ENCODE measurements at places on chromosomes 16 and 17.

- peak; percentile 96 for DNase-seq
Observed at GRCh38 chr17:8153525-8153956, 1.3 kb upstream of the PER1 start.

- DNase-seq: no peak
Observed at GRCh38 chr17:35889818-35890773, 9.9 kb upstream of the CCL5 start.

- no peak for DNase-seq
Observed at GRCh38 chr17:83037084-83037873, 42.1 kb upstream of the METRNL start.

DNA sequence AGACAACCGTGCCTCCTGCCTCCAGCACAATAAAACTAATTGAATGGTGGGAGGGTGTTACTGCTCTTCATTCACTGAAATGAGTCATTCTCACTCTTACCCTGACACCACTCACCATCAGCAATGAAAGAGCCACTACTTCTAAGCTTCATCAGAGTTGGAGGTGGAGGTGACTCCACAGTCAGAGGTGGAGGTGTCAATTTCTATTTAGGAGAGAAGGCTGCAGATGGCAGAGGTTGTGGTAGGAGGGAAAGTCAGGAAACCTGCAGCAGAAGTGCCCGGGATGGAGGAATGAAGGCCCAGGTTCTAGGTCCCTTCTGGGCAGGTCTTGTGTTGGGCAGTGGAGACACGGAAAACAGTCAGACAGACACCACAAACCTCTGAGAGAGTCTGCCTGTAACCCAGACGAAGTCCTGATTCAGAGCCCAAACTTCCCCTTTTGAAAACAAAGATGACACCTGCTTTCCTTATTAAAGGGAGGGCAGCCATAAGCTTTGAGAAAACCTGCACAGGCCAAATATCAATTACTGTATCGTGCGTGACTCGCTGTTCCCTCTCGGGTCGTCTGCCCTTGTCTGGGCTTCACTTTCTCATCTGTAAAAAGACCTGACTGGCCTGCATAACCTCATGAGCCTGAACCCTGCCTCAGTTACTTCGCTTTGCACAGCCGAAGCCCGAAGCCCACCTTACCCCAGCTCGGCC is 668 bp downstream of the ATPAF2 start:
- no peak for DNase-seq

DNA sequence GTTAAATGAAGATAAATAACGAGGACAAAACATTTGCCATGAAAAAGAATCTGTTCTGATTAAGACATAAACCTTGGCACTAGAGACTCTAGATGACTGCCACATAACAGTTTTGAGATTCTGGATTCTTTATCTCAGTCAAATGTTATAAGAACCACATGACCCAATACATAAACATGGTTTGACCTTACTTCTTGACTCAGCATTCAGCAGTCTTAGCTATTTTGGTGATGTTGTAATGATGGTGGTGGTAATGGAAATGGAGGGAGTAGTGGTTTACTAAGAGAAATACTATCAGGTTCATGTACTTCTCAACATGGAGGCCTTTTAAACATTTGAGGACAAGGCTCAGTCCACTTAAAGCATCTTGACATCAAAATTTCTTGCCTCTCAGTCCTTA is 925.4 kb downstream of the CDH11 start:
- DNase-seq: no peak

Measured in uterus (tissue), 4 donors.